CD4-positive, alpha-beta T cell treated with Interleukin-17A for 1 hour (primary cell): ENCODE measurements at places on chromosomes 4 and X.

- no peak for DNase-seq
Measured at GRCh38 chrX:130109429-130110378, 593 bp downstream of the ELF4 start.

- DNase-seq, result no peak
Measured at GRCh38 chr4:21451032-21451431, 497.5 kb downstream of the KCNIP4 start.

GRCh38 chr4:112152521-112152920 lies 7.3 kb downstream of the FAM241A start:
- no peak for DNase-seq

GRCh38 chrX:149631234-149632165 lies at the start of gene TMEM185A:
TSS of gene TMEM185A (minus strand) at chrX:149631792. CDS start at chrX:149631580, 212 bp downstream.
- peak; percentile 78 for DNase-seq

GRCh38 chr4:181140037-181140603 lies 1103.1 kb upstream of the TENM3 start:
- no peak for DNase-seq

- DNase-seq, result no peak
Measured at GRCh38 chrX:10244915-10245622, 88.3 kb downstream of the CLCN4 start.

DNA sequence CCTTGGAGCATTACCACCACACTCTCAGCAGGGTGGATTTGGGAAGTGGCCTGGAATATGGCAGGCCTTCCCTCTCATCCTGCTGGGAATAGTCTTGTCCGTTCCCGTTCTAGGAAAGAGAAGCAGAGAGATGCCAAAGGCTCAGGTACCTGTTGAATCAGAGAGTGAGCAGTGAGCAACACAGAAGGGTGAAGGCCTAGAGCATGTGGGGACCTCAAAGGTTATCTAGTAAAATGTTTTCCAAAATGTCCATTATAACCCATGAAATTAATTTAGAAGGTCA lies 30.8 kb downstream of the SLC16A2 start:
- no peak for DNase-seq
